ENCODE measurements at places on chromosomes 1 and 21.
A peak's percentile ranks its signal among the peaks of the same experiment; 100 is the strongest.

GRCh38 chr1:246815693-246816270, 91.6 kb downstream of the SCCPDH start:
- no peak for DNase-seq

DNA sequence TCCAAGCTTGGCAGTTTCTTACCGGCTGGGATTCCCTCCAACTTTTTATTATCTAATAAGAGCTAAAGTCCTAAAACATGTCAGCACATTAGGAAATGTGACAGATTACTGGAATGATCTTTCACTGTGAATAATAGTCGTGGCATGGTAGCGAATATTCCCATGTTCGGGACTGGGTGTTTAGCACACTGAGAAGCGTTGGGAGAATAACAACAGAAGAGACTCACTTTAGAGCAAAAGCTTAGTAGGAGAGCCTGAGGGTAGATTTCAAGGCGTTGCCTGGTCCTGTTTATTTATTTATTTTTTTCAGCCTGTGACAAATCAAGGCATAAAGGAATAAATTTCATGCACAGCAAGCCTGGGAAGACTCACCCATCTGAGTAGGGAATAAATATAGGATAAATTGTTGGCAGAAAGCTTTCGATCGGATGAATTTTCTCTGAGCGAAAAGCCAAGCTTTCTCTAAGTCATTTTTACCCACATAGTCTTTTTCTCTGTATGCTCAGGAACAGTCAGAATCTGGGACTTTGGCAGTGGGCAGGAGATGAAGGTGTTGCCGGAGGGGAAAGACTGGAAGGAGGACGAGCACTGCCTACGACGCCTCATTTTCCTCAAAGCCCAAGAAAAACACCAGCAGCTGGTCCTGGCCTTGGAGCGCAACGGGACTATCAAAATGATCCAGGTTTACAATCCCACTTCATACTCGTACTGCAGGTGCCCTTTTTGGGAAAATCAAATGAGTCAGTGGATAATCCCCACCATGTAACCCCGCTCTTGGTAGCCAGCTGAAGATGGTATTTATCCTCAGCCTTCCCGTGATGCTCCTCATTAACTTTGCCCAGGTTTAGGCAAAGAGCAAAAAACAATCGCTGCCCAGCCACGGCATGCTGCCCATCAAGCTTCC, 97.2 kb downstream of the WDR64 start:
- DNase-seq: no peak

DNA sequence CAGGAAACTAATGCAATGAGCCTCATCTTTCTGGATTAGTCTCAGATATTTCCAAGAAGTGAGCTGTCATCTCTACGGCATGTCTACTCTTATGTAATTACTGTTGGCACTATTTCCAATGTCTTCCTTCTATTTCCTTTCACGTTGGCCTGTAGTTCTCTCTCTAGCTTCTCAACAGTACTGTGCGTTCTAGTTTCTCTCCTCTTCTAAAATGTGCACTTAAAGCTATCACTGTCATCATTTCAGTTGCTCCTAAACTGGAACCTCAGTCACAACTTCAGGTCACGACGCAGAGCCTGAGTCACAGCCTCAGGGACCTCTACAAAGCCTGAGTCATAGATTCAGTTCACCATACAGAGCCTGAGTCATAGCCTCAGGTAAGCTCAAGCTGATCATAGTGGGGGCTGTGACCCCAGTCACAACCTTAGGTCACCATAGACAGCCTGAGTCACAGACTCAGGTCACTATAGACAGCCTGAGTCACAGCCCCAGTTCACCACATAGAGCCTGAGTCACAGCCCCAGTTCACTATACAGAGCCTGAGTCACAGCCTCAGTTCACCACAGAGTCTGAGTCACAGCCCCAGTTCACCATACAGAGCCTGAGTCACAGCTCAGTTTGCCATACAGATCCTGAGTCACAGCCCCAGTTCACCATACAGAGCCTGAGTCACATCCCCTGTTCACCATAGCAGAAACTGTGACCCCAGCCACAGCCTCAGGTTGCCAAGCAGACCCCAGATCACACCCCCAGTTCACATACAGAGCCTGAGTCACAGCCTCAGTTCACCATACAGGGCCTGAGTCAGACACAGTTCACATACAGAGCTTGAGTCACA, 13.0 kb downstream of the WNT9A start:
- peak; percentile 76 for DNase-seq

- peak; percentile 81 for DNase-seq
Measured at GRCh38 chr1:222618001-222618879, at the start of gene MIA3. TSS of gene MIA3 (plus strand) at chr1:222618097. CDS start at chr1:222618111, 14 bp downstream.

DNA sequence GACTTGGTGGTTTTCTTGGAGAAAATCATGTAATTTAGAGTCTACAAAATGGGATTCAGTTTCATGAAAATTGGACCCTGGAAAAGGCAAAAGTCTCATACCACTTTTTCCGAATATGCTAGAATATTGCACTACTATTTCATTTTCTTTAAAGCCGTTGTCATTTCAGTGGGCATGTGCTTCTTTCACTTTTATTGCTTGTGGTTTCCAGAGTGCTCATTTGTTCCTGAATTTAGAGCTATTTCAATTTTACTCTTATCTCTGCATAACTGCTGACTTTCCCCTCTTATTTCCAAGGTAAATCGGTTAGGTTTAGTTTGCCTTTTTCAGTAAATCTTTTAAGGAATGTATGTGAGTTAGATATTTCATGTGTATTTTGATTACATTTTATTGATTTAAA, 11.6 kb downstream of the HHAT start:
- DNase-seq: no peak

DNA sequence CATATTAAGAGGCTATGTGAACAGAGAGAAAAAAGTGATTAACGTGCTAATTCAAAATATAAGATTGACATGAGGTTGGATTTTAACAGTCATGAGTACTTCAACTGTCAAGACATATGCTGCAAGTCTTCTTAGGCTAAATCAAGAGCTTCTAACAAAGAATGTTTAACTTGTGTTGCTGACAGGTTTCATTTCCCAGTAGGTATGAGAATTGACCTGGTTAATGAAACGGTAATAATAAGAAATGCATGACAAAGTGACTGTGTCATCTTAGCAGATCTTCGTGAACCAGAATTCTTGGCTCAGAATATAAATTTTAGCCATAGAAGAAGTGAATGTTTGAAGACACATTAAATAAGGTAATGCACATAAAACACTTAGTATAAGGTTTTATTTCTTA, 132.6 kb upstream of the PTGFR start:
- no peak for DNase-seq

GRCh38 chr1:116356673-116357072, 16.4 kb upstream of the ATP1A1 start:
- DNase-seq: no peak

DNA sequence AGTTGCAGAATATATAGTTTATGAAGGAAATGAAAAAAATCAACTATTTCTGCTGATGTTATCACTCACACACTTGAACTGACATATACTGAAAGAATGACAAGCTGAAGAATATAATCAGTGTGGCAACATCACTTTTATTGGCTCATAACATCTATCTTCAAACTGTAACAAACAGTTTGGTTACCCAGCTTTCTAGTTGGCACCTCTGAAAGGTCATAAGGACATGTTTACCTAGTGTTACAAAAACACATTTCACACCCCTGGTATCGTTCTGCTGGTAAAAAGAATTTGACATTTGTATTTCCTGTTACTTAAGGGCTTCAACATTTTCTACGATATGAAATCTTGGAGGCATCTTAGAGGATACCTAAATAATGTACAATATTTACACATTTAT, 1267.0 kb upstream of the NCAM2 start:
- no peak for DNase-seq

DNA sequence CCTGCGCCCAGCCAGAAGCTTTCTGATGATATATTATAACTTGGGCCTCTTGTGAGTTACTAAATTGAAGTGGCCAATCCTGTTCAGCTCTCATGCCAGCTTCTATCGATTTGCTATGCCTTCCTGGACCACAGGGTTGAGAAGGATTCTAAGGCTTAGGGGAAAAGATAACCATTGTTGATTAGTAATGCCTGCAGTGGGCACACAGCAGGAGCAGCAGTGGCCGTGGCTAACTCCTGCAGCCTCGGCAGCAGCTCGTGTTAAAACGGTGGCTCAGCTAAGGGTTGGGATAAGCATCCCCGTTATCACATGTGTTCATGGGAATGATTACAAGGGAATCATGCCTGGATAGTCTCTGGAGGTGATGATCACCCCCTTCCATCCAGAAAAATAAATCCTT, 20.5 kb upstream of the KCNE2 start:
- no peak for DNase-seq

All from activated CD4-positive, alpha-beta T cell treated with anti-CD3 and anti-CD28 coated beads for 48 hours (primary cell).